Muscle of arm (tissue), 14 donors: ENCODE measurements at places on chromosomes 2 and 18. TPM values are rescaled to one million over a fixed set of nuclear protein-coding genes. Genes with fewer than 3 reads are reported as not detected.
A peak's percentile ranks its signal among the peaks of the same experiment; 100 is the strongest.

GRCh38 chr2:197813093-197813787 is 8.8 kb downstream of the PLCL1 start:
- no peak for DNase-seq

ARL5A gene
- 34.2 TPM for polyA plus RNA-seq

MMADHC gene
- 68.1 TPM for polyA plus RNA-seq

DPP10 gene
- not detected for polyA plus RNA-seq

ITGA6 gene
- 72.5 TPM for polyA plus RNA-seq

DNA sequence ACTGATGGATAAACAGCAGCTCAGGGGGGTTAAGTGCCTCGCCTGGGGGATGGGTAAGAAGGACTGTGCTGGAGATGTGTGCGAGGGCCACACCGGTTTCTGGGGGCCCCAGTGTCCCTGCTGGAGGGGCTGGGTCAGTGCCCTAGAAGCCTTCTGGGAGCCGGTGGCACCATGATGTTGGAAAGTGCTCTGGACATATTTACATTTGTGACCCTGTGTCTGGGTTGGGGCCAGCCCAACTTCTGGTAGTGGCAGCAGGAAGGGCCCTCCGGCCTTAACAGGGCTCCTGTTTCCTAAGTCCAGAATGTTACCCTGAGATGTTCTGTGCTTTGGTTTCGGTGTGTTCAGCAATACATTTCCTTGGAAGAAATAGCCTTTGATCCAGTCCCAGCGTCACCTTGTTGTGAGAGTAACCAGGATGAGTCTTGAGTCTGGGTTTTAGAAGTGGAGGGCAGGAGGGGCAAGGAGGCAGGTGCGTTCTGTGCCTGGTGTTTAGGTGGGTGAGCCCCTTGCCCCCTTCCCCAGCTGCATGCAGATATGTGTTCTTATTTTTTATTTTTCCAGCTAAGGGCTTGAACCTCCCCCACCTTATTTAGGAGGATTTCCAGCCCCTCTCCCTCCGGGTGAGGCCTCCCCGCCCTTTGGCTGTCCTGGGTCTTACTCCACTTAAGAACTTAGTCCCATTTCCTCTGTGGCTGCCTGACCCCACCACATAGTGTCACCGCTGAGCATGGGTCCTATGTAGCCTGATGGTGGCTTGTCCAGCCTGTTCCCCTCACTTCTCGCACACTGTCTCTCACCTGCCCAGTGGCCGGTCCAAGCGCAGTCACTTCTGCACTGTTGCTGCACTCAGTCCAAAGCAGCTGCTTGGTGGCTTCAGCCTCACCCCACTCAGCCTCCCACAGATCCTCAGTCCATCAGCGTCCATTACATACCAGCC is 132.7 kb upstream of the HS6ST1 start:
- no peak for DNase-seq

DNA sequence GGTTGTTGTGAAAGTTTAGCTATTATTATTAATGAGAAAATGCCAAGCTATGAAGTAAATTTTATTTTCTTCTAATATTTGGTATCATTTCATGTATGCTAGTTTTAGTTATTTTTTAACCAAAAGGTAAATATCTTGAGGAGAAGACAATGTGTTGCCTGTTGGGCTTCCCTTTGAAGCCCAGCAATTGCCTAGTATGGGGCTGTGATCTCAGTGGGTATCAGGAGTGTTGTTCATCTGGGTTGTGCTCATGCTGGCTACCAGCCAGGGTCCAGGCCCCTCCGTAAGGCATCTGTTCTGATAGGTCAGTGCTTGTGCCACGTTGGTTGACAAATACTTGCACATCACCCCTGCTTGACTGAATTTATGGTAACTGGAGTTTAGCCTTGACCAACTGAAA is 38.0 kb upstream of the DARS1 start:
- DNase-seq = no peak

- DNase-seq = no peak
Measured at GRCh38 chr18:24683925-24684324, 223.5 kb downstream of the HRH4 start.

- DNase-seq = no peak
Measured at GRCh38 chr18:55857956-55858355, 270.0 kb upstream of the TCF4 start.

DDX1 gene
- polyA plus RNA-seq = 94.0 TPM

DNA sequence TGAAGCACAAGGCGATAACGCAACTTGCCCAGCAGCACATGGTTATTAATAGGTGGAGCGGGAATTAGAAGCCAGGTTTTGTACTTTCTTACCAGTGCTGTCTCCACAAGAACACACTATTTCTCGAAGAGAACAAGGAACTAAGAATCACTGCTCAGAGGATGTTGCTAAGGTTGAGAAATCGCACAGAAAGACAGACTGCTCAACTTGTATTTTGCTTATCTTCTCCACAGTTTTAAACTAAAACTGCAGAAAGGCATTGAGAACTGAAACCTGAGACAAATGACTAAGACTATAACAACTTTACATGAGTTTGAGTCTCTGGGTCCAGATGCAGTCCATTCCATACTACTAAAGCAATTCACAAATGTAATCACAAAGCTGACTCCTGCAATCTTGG is 6.2 kb downstream of the PRKD3 start:
- no peak for DNase-seq

CDK5R2 gene
- polyA plus RNA-seq = not detected

- peak; percentile 60 for DNase-seq
Measured at GRCh38 chr2:217064234-217065011, 204.6 kb upstream of the TNP1 start.

- no peak for DNase-seq
Measured at GRCh38 chr2:10388954-10389560, 59.1 kb downstream of the ODC1 start.

- no peak for DNase-seq
Measured at GRCh38 chr18:46408334-46408987, 248.6 kb downstream of the LOXHD1 start.

GRCh38 chr2:174385201-174385600 is 10.3 kb upstream of the SCRN3 start:
- DNase-seq = no peak

DNA sequence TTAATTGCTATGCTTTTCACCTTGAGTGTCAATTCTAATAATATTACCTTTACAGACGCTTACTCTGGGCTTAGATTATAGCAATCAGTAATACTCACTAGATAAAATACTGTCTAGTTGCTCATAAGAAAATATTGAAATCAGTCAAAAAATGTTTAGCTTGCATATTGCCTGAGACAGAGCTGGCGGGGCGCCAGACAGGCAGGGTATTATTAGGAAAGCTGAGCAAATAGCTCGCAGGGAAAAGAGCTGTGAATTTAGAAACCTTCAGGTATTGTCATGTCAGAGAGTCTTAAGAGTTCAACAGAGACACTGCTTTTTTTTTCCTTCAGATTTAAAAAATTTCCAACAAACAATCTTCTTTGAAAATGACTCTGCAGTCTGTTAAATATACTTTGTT is 118.4 kb downstream of the MEIS1 start:
- no peak for DNase-seq

DNA sequence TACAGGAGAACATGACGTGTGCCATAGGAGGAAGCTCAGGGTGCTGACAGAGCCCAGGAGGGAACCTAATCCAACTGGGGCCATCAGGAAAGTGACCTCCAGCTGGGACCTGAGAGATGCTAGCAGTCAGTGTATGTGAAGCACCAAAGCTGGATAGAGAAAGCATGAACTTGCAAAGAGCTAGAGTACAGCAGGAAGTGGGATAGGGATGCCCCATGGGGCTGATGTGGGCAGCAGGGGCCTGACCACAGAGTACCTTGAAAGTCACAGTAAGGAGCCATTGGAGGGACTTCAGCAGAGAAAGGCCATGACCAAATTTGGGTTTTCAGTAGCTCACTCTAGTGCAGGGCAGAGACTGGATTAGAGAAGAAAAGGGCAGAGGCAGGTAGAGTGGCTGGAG is 91.6 kb upstream of the TTC39C start:
- DNase-seq = no peak

DNA sequence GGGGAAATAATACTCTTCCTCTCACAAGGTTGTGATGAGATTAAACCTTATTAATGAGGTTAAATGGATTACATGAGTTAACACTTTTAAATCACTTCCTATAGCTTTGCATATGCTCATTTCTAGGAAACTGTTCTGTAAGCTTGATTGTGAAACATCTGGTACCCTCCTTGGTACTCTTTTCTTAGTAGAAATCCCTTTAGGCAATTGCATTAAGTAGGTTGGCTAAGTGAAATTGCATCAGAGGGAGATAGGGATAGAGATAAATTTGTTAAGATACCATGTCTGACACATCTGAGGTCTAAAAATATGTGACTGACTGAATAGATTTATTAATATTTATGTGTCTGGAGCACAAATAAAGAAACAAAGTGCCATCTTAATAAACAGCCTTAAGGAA is 275.9 kb upstream of the MAP2 start:
- no peak for DNase-seq

DNA sequence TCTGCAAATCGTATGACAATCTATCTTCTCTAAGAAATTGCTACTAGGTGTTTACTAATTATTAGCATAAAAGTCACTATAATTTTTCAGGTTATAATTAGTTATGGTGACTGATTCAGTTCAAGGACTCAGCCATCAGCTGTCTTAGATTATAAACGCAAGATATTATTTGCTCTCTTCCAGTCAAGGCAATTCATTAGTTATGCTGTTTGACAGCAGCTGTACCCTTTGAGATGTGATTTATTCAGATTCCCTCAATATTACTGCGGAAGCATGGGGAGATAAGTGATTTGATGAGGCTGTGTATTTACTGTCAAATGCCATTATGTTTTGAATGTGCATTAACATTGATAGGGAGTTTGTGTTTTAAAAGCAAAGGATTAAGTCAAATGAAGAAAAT is 558.9 kb upstream of the FSIP2 start:
- no peak for DNase-seq

DNA sequence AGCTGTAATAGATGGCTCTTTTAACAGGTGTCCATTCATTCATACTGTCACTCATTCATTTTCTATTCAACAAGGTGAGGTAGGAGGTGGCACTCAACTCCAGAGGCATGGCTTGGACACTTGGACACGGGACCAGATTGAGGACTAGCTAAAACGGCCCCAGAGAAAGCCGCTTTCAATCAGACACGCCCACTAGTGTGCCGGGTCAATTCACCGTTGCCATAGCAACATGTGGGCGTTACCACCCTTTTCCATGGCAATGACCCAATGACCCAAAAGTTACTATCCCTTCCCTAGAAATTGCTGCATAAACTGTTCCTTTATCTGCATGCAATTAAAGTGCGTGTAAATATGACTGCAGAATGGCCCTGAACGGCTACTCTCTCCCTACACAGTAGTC is 49.2 kb upstream of the LGALSL start:
- DNase-seq = peak; percentile 45

GRCh38 chr2:33484042-33484621 is 7.7 kb downstream of the RASGRP3 start:
- DNase-seq = no peak

DNA sequence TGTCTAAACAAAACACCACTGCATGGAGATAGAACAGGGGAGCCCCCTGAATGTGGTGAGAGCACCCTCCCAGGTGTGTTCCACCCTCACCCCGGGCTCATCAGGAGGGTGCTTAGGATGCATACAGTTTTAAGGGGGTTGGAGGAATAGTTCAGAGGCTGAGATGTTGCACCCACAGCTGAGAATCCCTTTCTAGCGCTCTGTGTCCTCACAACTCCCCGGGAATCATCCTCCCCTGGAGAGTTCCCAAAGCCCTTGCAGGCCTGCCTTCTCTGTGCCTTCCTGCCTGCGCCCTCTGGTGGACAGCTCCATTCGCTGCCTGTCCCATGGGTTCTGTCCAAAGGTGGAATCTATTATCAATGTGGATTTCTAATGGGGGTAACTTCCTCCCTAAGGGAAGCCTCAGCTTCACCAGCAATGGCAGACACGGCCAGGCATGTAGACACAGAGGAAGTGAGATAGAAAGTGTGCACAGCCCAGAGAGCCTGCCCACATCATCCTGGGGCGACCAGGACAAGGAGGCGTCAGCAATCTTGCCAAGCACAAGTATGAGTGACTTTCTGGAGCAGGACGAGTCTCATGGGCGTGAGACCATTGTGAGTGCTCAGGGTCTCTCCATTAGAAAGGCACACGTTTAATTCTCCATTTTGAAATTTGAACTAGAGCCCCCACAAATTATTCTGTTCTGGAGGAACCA is 1.2 kb upstream of the UGT1A5 start:
- peak; percentile 16 for DNase-seq

DNA sequence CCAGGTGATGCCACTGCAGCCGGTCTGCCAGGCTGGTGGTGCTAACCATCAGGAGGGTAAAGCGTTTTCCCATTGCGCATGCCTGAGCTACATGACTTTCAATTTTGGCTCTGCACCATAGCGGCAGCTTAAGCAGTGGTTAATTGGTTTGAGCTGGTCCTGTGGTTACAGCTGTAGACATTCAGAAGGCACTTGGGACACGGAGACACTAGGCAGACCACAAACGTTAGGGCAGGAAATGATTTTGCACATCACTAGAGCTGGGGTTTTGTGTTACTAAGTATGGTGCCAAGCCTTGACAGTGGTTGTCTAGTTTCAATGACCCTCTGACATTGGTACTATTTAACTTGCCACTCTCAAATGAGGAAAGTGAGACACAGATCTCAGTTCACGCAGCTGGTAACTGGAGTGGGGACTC is 28.9 kb upstream of the CNOT11 start:
- no peak for DNase-seq

CSRNP3 gene
- 12.1 TPM for polyA plus RNA-seq

GRCh38 chr18:22900558-22901238 is 32.4 kb upstream of the RBBP8 start:
- peak; percentile 8 for DNase-seq

- DNase-seq = no peak
Measured at GRCh38 chr2:79638410-79638809, 125.6 kb downstream of the CTNNA2 start.

DNA sequence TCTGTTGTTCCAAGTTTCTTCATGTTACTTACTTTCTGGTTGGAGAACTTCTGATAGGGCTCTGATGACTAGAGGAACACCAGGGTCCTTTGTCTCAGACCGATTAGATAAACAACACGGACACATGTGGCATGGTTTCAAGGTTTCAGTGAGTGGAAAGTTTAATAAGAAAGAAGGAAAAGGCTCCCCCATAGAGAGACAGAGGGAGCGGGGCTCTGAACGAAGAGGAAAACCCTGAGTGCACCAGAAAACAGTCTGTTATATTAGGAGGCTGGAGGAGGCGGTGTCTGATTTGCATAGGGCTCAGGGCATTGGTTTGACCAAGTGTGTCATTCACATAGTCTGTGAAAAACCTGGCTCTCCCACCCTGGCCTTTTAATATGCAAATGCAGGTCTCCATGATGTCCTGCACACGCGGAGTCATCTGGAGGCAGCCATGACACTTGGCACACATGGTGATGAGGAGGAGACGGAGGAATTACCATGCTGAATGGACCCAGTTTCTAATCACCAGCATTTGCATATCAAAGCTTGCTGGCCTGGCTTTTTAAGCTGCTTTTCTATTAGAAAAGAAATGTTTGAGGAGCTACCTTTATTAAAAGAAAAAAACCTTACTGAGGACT is 94.2 kb downstream of the PTPN4 start:
- no peak for DNase-seq

DNA sequence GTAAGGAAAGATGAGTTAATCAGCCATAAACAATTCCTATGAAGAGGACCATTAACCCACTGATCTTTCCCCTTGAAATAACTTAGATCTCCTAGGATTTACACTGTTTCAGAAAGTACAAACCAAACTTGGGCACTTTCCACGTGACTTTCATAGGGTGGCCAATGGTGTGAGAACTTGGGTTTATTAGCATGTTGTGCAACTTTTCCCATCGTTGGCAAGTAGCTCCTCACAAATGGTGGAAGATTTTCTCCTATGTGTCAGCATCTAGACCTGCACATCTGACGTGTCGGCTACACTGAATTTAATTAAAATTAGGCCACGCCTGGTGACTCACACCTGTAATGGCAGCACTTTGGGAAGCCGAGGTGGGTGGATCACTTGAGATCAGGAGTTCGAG is 116.3 kb downstream of the GALNT1 start:
- no peak for DNase-seq

- no peak for DNase-seq
Measured at GRCh38 chr2:10733566-10733925, 12.1 kb downstream of the ATP6V1C2 start.
